Lower leg skin (tissue), 4 donors: ENCODE measurements at places on chromosomes 13 and 19.
A peak's percentile ranks its signal among the peaks of the same experiment; 100 is the strongest.

DNA sequence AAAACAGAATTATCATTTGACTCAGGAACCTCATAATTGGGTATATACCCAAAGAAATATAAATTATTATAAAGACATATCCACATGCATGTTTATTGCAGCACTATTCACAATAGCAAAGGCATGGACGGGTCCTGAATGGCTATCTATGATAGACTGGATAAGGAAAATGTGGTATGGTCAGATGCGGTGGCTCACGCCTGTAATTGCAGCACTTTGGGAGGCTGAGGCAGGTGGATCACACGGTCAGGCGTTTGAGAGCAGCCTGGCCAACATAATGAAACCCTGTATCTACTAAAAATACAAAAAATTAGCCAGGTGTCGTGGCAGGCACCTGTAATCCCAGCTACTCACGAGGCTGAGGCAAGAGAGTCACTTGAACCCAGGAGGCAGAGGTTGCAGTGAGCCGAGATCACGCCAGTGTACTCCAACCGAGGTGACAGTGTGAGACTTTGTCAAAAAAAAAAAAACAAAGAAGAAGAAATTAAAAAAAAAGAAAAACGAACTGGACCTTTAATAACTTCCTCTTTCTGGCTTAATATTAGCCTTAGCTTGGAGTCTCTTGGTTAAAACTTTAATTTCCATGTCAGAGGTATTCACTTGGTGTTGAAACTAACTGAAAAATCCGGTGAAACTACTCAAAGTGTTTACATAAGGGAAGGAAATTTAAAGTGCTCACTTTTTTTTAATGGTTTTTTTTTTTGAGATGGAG, 104.4 kb downstream of the ZNF486 start:
- no peak for DNase-seq

- DNase-seq: no peak
These were observed 3.4 kb downstream of the ZNF576 start for GRCh38 chr19:43599635-43600295.

- no peak for DNase-seq
These were observed 1398.9 kb upstream of the PCDH9 start for GRCh38 chr13:68628994-68629393.

- DNase-seq: no peak
These were observed 48.8 kb downstream of the IRS2 start for GRCh38 chr13:109737606-109738005.

DNA sequence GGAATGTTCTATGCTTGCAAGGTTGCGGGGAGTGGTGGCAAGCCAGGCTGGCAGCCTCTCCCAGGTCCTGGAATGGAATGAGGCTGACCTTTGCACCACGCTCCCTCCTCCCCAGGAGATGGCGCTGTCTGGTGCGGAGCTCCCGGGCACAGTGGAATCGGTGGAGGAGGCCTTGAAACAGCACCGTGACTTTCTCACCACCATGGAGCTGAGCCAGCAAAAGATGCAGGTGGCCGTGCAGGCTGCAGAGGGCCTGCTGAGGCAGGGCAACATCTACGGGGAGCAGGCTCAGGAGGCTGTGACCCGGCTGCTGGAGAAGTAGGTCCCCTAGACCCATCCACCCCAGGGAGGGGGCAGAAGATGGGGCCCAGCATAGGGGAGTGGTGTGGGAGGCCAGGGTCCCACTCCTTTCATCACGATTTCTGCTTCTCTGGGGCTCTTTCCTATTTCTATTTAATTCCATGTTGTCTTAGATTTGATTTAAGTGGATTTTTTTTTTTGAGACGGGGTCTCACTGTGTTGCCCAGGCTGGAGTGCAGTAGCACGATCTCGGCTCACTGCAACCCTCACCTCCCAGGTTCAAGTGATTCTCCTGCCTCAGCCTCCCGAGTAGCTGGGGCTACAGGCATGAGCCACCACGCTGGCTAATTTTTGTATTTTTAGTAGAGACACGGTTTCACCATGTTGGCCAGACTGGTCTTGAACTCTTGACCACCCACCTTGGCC, 53.2 kb upstream of the SHKBP1 start:
- DNase-seq: no peak

DNA sequence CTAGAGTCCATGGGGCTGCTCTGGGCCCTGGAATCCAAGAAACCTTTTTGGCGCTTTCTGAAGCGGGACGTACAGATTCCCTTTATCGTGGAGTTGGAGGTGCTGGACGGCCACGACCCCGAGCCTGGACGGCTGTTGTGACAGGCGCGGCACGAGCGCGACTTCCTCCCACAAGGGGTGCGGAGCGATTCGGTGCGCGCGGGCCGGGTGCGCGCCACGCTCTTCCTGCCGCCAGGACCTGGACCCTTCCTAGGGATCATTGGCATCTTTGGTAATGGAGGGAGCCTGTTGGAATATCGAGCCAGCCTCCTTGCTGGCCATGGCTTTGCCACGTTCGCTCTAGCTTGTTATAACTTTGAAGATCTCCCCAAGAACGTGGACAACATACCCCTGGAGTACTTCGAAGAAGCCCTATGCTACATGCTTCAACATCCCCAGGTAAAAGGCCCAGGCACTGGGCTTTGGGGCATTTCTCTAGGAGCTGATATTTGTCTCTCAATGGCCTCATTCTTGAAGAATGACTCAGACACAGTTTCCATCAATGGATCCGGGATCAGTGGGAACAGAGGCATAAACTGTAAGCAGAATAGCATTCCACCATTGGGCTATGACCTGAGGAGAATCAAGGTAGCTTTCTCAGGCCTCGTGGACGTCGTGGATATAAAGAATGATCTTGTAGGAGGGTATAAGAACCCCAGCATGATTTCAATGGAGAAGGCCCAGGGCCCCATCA, 3.5 kb upstream of the ZFP82 start:
- no peak for DNase-seq

GRCh38 chr19:778910-779653, 18.2 kb upstream of the PTBP1 start:
- peak; percentile 84 for DNase-seq

- no peak for DNase-seq
These were observed 293.6 kb downstream of the DNAJC15 start for GRCh38 chr13:43316946-43317353.

- no peak for DNase-seq
These were observed 7.7 kb downstream of the PLEKHF1 start for GRCh38 chr19:29672933-29673336.

GRCh38 chr13:58434943-58435342, 803.4 kb downstream of the PCDH17 start:
- DNase-seq: no peak

GRCh38 chr19:11373885-11374432, 507 bp upstream of the SWSAP1 start:
- DNase-seq: no peak

DNA sequence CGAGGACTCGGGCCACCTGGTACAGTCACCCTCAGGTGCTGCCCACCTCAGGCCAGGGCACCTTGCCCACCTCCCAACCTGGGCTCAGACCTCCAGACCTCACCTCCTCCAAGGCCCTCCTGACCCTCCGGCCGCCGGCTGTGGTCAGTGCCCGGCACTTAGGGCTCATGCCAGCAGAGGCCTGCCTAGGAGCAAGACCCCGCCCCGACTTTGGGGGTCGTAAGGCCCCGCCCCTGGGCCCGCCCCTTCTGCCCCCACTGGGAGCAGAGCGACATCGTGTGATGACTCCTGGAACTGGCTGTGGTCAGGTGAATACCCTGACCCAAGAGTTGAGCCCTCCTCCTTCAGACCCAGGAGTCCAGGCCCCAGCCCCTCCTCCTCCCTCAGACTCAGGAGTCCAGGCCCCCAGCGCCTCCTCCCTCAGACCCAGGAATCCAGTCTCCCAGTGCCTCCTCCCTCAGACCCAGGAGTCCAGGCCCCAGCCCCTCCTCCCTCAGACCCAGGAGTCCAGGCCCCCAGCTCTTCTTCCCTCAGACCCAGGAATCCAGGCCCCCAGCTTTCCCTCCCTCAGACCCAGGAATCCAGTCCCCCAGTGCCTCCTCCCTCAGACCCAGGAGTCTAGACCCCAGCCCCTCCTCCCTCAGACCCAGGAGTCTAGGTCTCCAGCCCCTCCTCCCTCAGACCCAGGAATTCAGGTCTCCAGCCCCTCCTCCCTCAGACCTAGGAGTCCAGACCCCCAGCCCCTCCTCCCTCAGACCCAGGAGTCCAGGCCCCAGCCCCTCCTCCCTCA, at the start of gene SBK2:
Gene SBK2, minus strand, starts transcription at position 183 of the 790 bp plus-strand sequence. CDS start 839 bp downstream, outside the sequence.
- DNase-seq: no peak

DNA sequence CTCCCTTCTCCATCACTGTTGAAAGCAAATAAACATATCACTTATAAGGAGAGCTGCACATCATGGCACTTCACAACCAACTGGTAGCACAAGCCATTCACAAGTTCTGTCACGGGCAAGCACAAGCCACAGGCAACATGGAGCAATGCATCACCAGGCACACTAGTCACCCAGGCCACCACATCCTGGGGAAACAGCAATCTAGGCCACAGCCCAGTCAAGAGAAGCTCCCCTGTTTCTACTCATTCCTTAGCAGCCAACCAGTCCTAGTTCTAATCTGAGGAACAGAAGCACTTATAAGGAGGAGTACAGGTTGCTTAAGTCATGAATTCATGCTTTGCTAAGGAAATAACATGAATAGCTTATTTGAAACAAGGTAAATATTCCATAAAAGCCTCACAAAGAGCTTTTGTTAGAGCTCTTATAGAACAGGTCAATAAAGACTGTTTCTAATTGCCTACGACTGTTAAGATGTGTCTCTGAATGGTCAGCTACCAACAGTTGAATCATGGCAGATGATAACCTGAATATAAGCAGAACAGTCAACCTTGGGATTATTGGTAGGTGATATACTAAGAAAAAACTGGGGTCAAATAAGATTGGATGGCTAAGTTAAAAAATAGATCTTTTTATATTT, 169.0 kb downstream of the TBC1D4 start:
- DNase-seq: no peak

GRCh38 chr13:98285852-98286594, 109.0 kb upstream of the RNF113B start:
- DNase-seq: no peak

- DNase-seq: no peak
These were observed 1.1 kb downstream of the COX6B2 start for GRCh38 chr19:55353356-55353802.

DNA sequence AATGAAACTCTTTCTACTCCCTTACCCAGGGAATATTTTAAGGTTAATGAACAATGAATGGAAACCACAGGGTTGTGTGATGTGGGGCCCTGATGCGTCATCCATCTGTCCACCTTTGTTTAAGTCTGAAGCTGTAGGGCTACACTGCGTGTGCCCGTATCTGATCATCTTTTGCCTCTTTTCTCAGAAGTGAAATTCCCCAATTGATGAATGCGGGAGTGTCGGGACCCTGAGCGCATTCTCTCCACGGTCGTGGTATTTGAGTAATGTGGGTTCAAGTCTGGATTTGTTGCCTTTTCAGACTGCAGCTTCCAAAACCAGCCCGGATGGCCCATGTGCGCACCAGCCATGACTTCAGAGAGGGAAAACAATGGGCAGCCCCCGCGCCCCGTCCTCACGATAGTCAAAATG, 112.3 kb downstream of the COL4A2 start:
- no peak for DNase-seq

DNA sequence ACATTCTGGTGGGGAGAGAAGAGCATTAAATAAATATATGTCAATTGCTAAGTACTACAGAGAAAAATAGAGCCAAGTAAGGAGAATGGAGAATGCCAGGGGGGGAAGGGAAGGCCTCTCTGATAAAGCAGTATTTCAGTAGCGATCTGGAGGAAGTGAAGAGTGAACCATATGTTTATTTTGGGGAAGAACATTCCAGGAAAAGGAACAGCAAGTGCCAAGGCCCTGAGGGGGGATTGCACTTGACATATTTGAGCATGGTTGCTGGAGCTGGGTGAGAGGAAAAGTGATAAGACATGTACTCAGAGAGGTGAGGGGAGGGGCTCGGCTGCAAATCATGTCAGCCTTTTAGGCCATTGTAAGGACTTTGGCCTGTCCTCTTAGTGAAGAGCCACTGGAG, 30.4 kb downstream of the WDR87 start:
- no peak for DNase-seq

DNA sequence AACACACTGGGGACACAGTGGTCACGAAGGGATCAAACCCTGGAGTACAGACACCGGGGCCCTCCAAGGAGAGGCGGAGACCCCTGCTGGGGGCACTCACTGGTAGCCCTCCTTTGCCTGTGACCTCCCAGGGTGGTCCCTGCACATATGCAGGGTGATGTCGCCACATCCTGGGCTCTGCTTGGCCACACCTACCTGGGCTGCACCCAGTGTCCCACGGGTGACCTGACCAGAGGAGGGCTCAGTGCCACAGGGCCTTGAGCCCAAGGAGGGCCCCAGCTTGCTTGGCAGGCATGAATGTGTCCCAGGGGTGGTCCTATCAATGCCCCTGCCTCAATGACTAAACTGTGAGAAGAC, 4.1 kb downstream of the PCID2 start:
- no peak for DNase-seq

- DNase-seq: no peak
These were observed 85.9 kb downstream of the MBNL2 start for GRCh38 chr13:97307882-97308624.

DNA sequence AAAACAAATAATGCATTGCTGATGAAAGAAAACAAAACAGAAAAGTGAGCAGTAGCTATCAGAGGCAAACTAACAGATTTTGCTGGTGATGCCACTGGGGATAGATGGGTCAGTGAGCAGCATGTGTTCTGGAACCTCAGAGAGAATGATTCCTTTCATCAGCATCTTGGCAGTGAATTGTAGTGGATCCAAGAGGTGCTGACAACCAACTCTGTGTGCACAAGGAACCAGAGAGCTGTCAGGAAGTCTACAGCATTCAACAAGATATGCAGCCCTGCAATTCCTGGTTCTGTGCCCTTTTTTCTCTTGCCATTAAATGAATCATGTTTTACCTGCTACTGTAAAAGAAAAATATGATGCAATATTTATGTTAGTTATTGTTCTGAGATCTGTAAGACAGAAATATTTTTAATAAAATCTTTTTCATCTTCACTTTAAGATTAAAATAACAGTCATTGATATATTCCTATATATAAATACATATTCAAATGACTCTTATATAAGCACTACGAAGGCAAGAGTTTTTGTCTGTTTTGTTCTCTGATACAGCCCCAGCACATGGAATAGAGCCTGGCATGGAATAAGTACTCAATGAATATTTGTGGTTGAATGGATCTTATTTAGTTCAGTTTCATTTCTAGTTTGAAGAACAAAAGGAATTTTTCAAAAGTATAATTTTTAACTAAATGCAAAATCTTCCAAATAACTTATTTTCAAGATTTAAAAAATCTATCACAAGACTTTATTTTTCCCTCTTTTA, 80.8 kb downstream of the FREM2 start:
- DNase-seq: no peak
